ENCODE measurements at places on chromosomes 5 and 9. TPM values are rescaled to one million over a fixed set of nuclear protein-coding genes. Genes with fewer than 3 reads are reported as not detected.

DNA sequence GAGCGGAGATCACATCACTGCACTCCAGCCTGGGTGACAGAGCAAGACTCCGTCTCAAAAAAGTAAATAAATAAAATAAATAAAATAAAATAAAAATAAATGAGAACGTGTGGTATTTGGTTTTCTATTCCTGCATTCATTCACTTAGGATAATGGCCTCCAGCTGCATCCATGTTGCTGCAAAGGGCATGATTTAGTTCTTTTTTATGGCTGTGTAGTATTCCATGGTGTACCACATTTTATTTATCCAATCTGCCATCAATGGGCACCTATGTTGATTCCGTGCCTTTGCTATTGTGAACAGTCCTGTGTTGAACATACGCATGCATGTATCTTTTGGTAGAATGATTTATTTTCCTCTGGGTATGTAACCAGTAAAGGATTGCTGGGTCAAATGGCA, 8.8 kb upstream of the RASGEF1C start:
- no peaks in the 10 kb centered on the region for H3K4me1 ChIP-seq
- no peak for DNase-seq
- no peak overlapping the region for H3K4me3 ChIP-seq

- H3K27me3 ChIP-seq: no peaks in the 10 kb centered on the region
- no peaks in the 10 kb centered on the region for H3K36me3 ChIP-seq
- H3K4me1 ChIP-seq: no peaks in the 10 kb centered on the region
- H3K4me3 ChIP-seq: no peak overlapping the region
- DNase-seq: no peak
These were observed 145.4 kb downstream of the DENND1A start for GRCh38 chr9:123784518-123784917.

GRCh38 chr5:95411474-95411873, 20.3 kb downstream of the FAM81B start:
- no peaks in the 10 kb centered on the region for H3K27me3 ChIP-seq
- no peak overlapping the region for H3K4me3 ChIP-seq
- DNase-seq: no peak
- H3K27ac ChIP-seq: no peak overlapping the region

GRCh38 chr9:126015424-126015823, 268.3 kb downstream of the PBX3 start:
- H3K4me3 ChIP-seq: no peak overlapping the region
- no peaks in the 10 kb centered on the region for H3K27me3 ChIP-seq
- no peak for DNase-seq
- H3K4me1 ChIP-seq: no peaks in the 10 kb centered on the region

ANKRD18B gene
- 2.5 TPM for polyA plus RNA-seq

AK1 gene
- polyA plus RNA-seq: 66.2 TPM

DNA sequence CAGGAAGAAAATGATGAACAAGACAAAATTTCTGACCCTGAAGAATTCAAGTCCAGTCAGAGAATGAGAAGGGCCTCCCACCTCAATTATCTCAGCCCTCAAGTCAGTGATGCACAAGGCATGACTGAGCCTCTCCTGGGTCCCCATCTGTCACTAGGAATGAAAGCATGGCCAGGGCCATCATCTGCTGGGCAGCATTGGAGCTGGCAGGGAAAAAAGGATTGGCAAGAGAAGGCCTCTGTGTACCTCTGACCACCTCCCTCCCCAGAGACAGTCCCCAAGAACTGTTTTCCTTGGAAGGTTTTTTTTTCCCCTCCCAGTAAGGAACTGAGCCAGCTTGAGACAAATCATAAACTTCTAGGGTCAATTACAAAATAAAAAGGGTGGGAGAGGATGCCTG, 76.7 kb downstream of the KLHL3 start:
- peaks cover 11% of the 10 kb centered on the region for H3K36me3 ChIP-seq
- H3K27me3 ChIP-seq: no peaks in the 10 kb centered on the region
- no peaks in the 10 kb centered on the region for H3K4me1 ChIP-seq

SHISAL2B gene
- 0.32 TPM for polyA plus RNA-seq

DNA sequence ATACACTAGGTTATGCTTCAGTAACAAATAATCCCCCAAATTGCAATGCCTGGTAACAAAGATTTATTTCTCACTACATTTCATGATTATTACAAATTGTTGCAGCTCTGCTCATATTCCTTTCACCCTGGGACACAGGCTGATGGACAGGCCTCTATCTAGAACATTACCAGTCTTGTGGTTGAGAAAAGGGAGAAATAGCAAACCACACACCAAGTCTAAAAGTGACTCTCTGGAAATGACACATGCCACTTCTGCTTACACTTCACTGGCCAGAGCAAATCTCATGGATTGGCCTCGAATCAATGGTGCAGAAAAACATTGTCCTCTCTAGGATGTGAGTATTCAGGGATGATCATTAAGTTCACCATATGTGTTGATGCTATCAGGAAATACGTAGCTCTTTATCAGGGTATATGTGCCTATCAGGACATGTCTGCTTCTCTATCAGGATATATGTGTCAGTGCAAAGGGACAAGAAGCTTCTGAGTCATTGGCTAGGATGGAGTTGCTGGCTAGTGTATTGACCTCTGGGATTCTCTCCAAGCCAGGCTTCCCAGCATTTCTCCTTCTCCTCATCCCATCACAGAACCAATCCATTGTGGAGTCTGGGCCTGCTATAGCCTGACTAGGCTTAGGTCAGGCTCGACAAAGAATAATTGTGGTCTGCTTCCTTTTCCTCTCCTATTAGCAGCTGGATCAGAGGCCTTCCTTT, 91.1 kb upstream of the CEP78 start:
- no peak for DNase-seq
- no peak overlapping the region for H3K27ac ChIP-seq
- no peaks in the 10 kb centered on the region for H3K4me1 ChIP-seq
- H3K4me3 ChIP-seq: no peak overlapping the region

- no peak overlapping the region for H3K27ac ChIP-seq
- no peaks in the 10 kb centered on the region for H3K4me1 ChIP-seq
- H3K4me3 ChIP-seq: no peak overlapping the region
These were observed 14.1 kb downstream of the FGF1 start for GRCh38 chr5:142671801-142672200.

FSTL4 gene
- 1.2 TPM for polyA plus RNA-seq

DNA sequence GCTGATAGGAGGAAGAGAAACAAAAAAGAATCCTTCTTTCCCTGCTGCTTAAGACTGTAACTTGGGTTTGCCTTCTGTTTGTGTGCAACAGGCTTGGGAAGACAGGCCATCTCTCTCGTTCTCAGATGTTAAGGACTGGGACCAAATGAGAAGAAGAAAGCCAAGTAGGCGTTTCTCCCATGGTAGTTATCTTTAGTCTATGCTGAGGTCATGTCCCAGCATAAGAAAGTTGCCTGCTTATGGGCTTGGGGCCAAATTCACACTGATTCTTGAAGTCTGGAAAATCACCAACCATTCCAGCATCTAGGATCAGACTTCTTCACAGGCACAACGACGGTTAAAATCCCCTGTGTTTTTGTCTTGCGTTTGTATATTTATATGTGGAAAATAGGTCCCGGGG, 44.2 kb upstream of the PALM2AKAP2 start:
- H3K27ac ChIP-seq: no peak overlapping the region
- H3K4me3 ChIP-seq: no peak overlapping the region
- H3K36me3 ChIP-seq: no peaks in the 10 kb centered on the region

- peaks cover 17% of the 10 kb centered on the region for H3K4me1 ChIP-seq
- no peak overlapping the region for H3K27ac ChIP-seq
- peak; percentile 36 for DNase-seq
- no peak overlapping the region for H3K4me3 ChIP-seq
- H3K27me3 ChIP-seq: no peaks in the 10 kb centered on the region
- H3K36me3 ChIP-seq: no peaks in the 10 kb centered on the region
These were observed 483.1 kb downstream of the BNC2 start for GRCh38 chr9:16387382-16387781.

SLC36A2 gene
- polyA plus RNA-seq: 0.02 TPM
